CD4-positive, alpha-beta T cell treated with Interleukin-6 at 100 ng/mL for 8 hours (primary cell): ENCODE measurements at places on chromosomes 12 and 14.
A peak's percentile ranks its signal among the peaks of the same experiment; 100 is the strongest.

DNA sequence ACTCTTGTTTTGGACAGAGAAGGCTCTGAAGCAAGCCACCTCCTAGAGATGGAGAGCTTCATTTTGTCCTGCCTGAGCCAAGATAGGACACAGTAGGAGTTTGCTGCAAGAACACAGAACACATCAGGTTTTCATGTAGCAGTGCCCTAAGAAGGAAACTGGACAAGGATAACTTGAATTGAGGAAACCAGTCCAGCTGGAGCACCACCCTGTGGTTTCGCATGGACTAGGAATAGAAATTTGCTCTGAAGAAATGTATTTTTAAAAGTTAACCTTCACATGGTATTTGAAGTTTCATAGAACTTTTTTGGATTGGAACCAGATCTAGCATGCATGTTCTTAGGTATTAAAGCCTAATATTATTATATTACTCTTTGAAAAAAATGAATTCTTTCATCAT is 68.8 kb downstream of the RERG start:
- no peak for DNase-seq

DNA sequence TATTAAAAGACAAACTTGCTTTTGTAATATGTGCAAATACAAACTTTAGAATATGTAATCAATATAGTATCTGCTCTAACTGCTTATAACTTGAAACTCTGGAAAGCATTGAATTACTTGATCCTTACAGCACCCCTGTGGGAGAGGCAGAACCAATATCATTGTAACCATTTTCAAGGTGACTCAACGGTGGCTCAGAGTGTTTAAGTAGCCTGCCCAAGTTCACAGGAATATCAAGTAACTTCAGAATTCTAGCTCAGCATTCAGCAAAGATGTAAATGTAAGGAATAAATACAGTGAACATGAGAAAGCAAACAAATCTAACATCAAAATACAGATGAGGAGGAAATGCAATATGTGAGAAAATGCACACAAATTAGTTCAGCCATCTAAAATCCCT is 264.6 kb downstream of the NELL2 start:
- DNase-seq: no peak

DNA sequence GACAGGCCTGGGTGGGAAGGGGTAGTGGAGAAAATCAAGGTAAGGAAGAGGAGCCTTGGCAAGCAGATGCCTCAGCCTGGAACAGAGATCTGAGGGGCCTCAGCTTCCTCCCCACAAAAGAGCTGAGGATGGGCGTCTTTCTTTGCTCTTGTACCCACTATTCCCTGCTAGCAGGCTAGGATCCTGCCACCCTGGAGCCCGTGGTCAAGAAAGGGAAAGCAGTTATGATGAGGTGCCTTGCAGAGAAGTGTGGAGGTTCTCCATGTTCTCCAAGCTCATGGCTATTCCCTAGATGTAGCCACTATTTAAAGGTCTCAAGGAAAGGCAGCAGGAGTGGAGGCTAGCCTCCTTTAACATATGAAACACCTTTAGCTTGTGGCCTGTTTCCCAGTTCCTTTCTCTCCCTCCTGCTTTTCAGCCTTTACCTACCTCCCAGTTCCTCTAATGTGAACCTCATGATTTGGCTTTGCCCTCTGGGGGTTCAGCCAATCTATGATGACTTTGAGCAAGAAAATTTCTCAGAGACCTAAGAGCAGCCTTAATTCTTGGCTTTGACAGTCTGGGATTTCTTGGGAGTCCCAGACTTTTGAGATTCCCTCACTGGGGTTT is 1.1 kb downstream of the IKZF4 start:
- DNase-seq: no peak

DNA sequence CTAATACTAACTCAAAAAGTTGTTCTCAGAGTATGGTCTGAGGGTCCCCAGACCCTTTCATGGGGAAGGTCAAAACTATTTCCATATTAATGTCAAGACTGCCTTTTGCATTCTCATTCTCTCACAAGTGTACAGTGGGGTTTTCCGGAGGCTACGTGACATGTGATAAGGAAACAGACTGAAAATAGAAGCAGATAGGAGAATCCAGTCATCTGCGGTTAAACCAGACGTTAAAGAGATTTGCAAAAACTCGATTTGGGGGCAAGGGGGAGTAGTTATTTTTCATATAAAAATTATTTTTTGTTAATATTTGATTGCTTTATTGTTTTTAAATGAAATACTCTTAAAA is 1.0 kb upstream of the NAP1L1 start:
- peak; percentile 36 for DNase-seq

DNA sequence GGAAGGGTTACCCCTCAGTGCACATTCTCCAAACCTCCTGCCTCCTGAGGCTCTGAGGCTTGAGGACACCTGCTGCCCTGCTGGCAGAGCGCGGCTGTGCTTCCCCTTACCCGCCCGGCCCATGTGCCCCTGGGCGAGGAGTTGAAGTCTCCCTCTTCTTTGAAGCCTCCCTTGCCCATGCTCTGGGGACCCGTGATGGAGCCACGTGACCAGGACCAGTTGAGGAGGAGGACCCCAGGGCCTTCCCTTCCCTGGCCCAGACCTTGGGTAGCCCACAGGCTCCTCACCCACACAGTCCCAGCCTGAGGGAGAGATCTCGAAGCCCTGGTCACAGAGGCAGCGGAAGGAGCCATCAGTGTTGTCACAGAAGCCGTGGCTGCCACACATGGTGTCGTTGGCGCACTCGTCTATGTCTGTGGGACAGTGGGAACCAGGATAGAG is 12.9 kb downstream of the ISCA2 start:
- DNase-seq: no peak
